Cortex of kidney (tissue), 1 donor: ENCODE measurements at places on chromosomes 16 and 17.

DNA sequence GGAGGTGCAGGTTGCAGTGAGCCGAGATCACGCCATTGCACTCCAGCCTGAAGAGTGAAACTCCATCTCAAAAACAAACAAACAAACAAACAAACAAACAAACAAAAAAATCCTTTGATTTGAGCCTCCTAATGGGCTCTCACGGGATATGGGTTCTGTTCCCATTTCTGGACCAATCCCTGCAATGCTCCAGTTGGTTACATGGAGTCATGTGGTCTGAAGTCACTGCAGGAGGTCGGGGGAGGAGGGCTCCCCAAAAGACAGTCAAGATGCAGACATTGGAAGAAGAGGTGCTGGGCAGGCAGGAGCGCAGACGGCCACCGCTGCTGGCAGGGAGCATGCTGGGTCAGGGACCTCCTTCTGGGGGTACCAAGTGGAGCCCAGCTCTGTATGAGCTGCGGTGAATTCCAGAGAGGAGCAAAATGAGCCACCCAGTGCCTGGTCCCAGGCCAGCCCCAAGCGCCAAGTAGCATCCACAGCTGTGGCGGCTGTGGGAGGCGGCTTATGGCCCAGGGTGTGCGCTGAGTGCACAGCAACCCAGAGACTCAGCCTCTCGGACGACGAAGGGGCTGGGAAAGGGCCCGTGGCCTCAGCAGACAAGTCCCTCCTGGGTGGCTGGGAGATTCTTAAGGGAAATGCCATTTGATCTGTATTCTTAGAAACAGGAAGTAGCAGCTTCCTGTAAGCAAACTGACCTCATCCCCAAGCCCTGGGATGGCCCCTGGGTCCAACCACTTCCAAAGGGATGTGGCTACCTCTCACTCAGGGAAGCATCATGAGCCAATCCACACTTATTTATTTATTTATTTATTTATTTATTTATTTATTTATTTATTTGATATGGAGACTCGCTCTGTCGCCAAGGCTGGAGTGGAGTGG is 19.6 kb upstream of the ATP2A3 start:
- DNase-seq: no peak

DNA sequence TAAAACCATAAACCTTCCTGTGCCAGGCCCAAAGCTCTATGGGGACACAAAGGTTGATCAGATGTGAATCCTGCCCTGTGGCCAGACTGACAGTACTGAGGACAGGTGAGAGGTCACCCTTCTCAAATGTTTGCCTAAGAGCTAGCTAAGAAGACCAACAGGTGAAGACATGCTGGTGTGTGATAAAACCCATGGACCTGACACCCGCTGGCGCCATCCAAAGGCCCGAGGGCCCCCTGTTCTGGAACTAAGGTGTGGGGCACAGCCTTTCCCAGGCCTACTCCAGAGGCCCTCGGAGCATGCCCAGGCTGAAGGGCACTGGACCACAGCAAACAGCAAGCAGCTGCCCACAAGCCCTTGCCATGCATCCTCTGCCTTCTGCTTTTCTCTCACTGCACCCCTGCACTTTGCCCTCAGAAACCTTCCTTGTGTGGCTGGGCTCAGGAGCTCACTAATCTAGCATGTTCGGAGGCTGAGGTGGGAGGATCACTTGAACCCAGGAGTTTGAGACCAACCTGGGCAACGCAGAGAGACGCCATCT is 5.2 kb upstream of the CDK3 start:
- no peak for DNase-seq

DNA sequence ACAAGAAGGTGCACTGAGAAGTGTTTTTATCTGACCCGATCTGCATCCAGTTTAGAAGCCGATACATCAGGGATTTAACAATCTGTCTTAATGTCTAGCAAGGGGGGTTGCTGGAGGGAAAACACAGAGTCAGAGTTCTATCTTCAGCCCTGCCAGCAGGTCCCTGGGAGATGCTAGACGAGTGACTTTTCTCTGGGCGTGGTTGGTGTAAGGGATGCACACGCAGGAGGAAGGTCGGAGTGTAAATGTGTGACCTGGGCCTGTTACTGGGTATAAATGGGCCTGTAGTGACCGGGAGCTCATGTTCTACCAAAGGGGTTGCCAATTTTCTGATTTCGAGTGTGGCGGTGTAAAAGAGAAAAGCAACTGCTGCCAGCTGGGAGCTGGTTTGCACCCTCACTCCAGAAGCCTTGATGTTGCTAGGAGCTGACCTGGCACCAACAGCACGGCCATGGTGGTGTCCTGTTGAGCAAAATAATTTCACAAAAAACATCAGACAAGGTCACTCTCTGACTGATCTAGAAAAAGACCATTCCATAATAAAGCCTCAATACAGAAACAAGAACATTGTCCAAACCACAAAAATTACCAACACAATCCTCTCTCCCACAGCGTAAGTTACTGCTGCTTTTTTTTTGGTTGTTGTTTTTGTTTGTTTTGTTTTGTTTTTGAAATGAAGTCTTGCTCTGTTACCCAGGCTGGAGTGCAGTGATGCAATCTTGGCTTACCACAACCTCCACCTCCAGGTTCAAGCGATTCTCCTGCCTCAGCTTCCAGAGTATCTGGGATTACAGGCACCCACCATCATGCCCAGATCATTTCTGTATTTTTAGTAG is 1.3 kb upstream of the KCTD13 start:
- DNase-seq: no peak

DNA sequence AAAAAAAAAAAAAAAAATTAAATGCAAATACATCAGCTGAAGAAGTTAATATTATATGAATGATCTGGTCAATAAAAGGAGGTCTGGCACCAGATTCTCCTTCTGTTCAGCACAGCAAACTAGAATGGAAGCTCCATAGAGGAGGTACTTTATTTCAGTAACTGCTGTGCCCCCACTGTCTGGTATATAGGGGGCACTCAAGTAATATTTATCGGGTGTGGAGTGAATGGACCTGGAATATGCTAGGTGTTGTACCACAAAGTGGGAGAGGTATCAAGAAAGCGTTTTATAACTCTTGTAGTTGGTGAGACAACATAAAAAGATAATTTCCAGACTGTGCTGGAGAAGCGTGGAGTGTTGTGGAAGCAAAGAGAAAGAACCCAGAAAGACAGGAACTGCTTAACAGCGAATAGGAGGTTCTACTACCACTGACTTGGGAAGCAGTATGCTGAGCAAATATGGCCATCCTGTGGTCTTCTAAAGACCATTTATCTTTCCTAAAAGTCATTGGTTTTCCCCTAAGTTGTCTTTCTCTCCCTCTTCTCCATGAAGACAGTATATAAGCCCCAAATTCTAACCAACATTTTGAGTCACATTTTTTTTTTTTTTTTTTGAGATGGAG is 12.2 kb upstream of the PRKCA start:
- DNase-seq: no peak

DNA sequence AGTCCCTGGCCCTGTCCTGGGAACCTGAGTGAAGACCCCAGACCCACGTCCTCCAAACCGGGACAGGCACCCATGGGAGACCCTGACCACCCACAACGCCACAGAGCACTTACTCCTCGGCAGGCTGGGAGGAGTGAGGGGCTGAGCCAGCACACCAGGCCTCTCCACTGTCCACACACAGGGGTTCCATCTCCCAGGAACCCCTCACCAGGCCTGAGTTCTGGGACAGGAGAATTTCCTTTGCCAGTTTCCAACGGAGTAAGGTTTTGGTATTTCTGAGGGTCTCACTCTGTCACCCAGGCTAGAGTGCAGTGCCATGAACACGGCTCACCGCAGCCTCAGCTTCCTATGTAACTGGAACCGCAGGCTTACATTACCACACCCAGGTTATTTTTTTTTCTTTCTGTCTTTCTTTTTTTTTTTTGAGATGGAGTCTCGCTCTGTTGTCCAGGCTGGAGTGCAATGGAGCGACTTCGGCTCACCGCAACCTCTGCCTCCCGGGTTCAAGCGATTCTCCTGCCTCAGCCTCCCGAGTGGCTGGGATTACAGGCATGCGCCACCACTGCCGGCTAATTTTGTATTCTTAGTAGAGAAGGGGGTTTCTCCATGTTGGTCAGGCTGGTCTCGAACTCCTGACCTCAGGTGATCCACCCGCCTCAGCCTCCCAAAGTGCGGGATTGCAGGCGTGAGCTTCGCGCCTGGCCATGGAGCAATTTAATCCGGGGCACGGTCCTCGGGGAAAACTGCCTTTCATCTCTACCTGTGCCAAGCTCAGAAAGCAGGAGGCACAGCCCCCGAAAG is 1.6 kb downstream of the PGAP6 start:
- no peak for DNase-seq

- DNase-seq: no peak
Measured at GRCh38 chr17:3695723-3696411, at the start of gene P2RX5. TSS of gene P2RX5 (minus strand) at chr17:3696155. CDS start at chr17:3696005, 150 bp downstream.

DNA sequence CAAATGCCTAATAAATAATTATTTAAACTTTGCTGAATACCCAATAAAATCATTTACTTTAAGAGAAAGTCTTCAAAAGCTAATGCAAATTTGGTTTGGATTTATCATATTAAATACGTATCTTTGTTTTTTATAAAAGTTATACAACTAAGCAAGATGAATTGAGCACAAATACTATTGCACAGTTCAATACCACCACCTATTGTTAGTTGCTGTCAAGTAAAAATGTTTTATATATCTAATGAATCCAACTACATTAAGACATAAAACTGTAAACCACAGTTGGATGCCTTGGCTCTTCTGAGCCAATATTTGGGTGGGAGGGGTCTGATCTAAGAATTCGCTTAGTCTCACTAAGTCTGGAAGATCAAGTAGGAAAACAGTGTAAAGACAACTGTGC is 7.7 kb downstream of the FBXL20 start:
- no peak for DNase-seq

DNA sequence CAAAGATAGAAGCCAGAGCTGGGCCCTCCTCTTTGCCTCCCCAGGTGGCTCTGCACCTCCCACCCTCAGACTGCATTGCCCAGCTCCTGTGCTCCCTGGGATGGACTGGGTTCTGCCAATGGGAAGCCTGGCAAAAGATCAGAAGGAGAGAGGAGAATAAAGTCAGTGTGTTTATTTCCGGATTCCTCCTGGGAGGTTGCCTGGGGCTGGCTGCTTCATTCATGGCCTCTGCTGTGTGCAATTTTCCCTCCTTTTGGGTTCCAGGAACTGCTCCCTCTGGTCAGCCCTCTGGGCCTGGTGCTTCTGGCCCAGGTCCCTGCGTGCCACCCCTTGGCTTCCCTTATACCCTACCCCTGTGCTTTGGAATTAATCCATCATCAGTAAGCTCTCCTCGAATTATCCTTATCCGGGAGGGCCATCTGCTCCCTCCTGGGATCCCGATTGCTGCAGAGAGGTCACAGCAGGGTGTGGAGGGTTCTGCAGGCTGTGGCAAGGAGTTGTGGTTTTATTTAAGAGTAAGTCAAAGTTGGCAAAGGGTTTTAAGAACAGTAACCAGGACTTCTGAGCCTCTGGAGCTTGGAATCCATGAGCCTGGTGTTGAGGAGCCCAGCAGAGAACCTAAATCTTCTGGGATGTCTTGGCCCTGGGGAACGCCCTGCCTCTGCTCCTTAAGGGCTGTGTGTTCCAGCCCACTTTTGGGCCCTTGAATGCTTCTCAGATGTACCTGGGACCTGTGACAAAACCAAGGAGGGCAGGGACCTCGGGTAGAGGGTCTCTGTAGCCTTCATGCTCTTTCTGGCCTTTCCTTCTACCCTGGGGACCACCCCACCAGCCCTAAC is 8.2 kb upstream of the MMP2 start:
- DNase-seq: no peak

GRCh38 chr17:51124640-51125503 is 4.2 kb upstream of the SPAG9 start:
- no peak for DNase-seq

- DNase-seq: no peak
Measured at GRCh38 chr17:17835415-17836249, 1.2 kb downstream of the SREBF1 start.

GRCh38 chr16:30958175-30959079 is 873 bp downstream of the SETD1A start:
- DNase-seq: no peak

GRCh38 chr17:66345264-66345663 is 42.9 kb downstream of the PRKCA start:
- DNase-seq: no peak

DNA sequence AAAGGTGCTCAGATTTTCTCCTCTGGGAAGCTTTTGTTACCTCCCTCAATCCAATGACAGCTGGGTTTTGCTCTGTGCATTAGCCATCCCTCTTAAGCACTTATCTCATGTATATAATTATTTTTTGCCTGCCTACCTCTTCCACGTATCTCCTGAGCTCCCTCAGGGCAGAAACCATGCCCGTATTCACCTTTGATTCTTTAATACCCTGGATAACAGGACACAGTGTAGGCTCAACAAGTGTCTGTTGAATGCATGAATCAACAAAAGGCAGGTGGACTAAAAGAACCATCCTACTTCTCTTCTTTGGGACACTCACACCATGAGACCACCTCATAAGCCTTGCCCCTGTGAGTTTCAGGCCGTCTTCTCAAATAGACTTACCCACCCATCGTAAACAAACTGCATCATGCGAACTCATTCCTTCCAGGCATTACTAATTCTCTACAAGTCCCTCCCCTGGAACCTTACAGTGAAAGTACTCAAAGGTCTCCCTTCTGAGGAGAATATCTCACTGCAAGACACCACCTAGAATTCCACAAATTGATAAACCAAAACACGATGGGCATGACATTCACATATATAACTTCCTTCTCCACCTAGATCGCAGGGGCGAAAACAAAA is 3.2 kb downstream of the ARHGAP17 start:
- no peak for DNase-seq

DNA sequence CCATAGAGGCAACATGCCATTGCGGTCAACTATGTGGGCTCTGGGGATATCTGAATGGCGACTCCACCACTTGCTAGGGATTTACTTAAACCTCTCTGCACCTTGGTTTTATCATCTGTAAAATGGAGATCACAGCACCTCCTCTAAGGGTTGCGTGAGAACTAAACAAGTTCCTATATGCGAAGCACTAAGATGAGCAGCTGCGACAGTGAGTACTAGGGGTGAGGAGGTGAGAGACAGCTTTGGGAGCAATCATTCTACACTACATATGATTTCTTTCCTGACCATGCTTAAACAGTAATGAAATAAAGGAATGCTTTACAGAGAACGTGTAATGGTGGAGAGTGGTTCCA is 61.4 kb downstream of the CREBBP start:
- no peak for DNase-seq

GRCh38 chr16:53053967-53054669 is 673 bp upstream of the CHD9 start:
- DNase-seq: no peak

GRCh38 chr17:71460943-71461342 is 659.9 kb upstream of the SOX9 start:
- DNase-seq: no peak

- DNase-seq: no peak
Measured at GRCh38 chr16:89917773-89918452, 749 bp upstream of the MC1R start.
